A673 (cell line): ENCODE measurements at places on chromosomes 4 and X.
A peak's percentile ranks its signal among the peaks of the same experiment; 100 is the strongest.

DNA sequence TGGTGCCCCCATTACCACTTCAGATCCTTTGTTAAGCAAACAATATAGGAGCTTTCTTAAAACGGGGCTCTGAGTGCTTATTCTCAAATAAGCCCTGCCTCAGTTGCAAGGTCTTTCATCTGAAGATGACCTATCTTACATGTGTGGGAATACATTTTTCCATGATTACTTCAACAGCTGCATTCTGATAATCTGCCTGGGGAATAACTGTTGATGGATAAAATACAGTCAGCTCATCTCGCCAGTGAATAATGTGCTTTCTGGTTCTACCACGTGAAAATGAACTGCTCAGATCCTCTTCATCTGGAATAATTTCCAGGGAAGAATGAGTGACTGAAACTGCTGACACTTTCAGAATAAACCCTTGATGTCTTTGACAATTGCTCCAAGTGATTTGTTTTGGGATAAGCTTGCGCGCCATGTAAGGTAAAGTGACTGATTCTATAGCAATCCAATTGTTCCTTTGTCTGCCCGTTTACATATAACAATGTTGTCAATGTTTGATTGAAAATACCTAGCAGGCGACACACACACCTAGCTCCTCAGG, 161.3 kb downstream of the RTL9 start:
- DNase-seq = no peak

GRCh38 chr4:163331629-163332376, 593 bp downstream of the NPY1R start:
- peak; percentile 50 for DNase-seq

GRCh38 chr4:2324891-2325290, 63.0 kb upstream of the MXD4 start:
- DNase-seq = no peak

DNA sequence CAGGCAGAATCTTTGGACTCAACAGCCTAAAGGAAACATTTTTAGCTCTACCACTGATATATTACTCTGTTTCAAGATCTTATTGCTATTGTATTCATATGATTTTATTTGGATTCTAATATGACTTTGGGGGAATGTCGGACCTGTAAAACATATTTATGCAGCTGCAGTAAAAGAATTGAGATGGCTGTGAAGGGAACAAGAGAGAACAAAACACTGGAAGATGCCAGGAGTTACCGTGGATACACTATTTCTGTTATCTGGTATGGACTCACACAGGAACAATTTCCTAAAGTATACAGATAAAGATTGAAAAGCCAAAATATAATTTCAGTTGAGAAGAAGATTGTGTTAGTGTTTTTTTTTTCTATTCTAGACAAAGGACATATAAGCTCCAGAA, 113.0 kb upstream of the DCLK2 start:
- DNase-seq = no peak

GRCh38 chr4:152072906-152073305, 312.1 kb upstream of the GATB start:
- DNase-seq = no peak

DNA sequence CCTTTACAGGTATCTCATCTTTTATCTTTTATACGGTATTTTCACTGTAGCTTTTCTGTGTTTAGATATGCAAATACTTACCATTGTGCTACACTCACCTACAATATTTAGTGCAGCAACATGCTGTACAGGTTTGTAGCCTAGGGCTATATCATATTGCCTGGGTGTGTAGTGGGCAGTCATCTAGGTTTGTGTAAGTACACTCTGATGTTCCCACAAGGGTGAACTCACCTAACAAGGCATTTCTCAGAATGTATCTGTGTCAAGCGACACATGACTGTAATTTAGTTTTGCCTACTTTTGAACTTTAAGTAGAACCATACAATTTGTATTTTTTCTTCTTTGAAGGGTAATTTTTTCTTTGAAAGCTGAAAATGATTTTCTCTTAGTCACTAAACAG, 54.2 kb upstream of the SLC10A4 start:
- DNase-seq = no peak

DNA sequence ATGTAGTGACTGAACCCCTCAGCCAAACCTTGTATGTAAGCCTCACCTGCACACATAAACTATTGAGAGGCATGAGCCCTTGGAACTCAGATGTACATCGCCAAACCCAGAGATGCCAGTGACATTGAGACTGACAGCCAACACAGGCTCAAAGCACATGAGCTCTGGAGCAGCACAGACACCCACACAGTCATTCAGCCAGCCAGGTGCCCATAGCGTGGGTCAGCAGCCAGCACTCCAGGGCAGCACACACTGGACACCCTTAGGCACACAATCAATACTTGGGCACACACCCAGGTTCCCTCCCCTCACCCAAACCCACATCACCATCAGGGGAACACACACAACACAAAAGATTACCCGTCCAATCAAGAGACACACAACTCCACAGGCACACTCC, 4.3 kb upstream of the TIMP1 start:
- DNase-seq = no peak

- DNase-seq = peak; percentile 6
These were observed 397.5 kb upstream of the PRKX start for GRCh38 chrX:4110964-4111363.

DNA sequence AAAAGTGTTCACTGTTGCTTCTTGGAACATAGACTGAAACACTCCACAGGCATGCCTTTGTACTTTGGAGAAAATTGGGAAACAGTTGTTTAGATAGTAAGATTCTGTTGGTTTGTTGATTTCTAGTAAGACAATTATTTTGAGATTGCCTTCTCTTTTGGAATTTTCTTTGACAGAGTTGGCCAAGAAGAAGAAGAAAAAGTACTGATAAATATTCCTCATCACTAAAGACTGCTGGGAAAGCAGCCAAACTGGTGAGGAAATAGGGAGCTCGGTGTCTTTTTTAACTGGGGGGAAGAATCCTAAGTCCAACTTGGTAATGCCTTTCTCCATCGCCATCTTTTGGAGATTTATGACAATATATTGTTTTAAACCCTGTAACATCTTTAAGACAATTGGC, 370.7 kb downstream of the GPAT3 start:
- DNase-seq = peak; percentile 3

- DNase-seq = peak; percentile 39
These were observed 88.9 kb upstream of the PDLIM3 start for GRCh38 chr4:185624259-185624589.

- peak; percentile 81 for DNase-seq
These were observed 158.3 kb downstream of the CPE start for GRCh38 chr4:165537028-165537648.

DNA sequence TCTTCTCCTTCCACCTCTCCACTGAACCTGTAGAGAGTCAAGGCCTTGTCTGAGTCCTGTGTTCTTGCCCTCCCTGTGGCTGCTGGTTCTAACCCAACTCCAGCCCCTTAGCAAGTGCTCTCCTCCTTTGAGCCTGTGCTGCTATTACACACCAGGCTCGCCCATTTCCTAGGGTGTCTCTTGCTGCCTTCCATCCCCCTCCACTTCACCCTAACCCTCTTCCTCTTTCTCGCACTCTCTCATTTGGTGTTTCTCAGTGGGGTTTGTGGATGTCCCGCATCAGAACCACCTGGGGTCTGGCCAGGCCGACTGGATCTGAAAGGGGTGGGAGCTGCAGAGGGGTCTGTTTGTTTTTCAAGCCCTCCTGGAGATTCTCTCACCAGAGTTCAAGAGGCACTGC, 156.7 kb downstream of the SPRY1 start:
- no peak for DNase-seq

DNA sequence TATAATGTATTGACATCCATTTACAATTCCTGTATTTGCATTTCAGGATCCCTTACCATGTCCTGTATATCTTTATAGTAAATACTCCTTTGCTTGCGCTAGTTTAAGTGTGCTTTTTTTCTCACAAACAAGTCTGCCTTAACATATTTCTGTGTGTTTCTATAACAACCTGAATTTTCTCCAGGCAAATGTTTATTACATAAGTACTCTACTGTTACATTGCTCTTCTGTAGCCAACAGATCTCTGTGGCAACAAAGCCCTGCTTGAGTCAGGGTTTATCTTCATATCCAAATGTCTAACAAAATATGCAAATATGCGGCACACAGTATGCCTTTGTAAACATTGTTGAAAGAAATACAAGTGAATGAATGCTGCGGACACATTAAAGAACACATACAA, 625.5 kb downstream of the TLL1 start:
- no peak for DNase-seq

GRCh38 chr4:77500801-77501200, 104.8 kb upstream of the CXCL13 start:
- peak; percentile 3 for DNase-seq

DNA sequence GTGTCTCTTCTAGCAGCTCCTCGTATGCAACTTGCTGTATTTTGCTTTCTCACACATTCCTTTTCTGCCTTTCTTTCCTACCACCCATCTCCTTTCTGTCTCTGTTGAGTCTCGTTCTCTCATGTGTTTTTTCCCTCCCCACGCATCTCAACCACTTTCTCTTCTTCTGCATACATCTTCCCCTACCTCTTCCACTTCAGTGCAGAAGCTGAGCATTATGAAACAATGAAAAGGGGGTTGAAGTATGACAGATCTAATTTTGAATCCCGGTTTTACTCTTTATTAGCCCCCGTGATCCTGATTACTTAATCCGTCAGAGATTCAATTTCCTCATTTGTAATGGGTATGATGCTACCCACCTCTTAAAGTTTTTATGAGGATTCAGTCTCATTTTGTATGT, 7.3 kb downstream of the FAM241A start:
- DNase-seq = peak; percentile 18

- DNase-seq = peak; percentile 60
These were observed 215.4 kb upstream of the MAB21L2 start for GRCh38 chr4:150366487-150366999.

- no peak for DNase-seq
These were observed 34.7 kb downstream of the P2RY10 start for GRCh38 chrX:78979789-78980464.

- DNase-seq = no peak
These were observed 176.8 kb downstream of the LARP7 start for GRCh38 chr4:112813790-112814189.

DNA sequence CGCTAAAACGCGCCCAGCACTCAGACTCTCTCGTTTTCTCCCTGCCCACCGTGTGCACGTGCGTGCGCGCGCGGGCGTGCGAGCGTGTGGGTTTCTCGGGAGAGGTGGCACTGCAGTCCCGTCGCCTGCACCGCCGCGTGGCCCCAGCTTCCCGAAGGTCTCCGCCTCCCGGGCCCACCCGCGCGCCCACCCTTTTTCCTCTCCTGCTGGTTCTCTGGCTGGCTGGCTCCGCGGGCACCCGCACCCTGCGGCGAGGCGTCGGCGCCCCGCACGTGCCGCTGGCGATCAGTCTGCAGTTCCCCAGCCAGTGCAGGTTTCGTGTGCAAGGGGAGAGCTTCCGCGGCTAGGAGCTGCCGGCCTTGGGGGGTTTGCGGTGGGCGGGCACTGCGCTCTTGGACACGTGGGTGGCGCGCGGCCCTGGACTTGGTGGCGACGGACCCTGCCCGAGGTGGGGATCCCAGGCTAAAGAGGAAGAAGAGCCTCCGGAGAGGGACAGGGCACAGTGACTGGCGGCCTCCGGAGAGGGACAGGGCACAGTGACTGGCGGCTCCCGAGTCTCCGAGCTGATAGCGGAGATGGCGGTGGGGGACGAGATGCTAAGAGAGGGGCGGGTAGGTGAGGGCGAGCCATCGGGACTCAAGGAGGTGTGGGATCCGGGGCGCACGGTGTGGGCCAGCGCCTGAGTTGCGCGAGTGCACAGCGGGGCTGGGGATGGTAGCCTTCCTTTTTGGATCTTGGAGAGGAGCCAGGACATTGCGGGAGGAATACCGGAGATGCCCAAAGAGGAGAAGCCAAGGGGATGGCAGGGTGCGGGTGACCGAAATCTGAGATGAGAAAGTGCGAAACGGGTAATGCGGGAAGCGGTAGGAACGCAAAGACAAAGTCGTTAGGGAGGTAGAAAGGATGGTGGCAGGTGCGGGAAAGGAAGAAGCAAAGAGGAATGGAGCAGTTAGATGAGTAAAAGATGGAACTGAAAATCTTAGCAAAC, at the start of gene FAM184B:
Gene FAM184B, minus strand, starts transcription at position 322 of the 988 bp plus-strand sequence. CDS start 322 bp downstream, outside the sequence.
- peak; percentile 59 for DNase-seq

DNA sequence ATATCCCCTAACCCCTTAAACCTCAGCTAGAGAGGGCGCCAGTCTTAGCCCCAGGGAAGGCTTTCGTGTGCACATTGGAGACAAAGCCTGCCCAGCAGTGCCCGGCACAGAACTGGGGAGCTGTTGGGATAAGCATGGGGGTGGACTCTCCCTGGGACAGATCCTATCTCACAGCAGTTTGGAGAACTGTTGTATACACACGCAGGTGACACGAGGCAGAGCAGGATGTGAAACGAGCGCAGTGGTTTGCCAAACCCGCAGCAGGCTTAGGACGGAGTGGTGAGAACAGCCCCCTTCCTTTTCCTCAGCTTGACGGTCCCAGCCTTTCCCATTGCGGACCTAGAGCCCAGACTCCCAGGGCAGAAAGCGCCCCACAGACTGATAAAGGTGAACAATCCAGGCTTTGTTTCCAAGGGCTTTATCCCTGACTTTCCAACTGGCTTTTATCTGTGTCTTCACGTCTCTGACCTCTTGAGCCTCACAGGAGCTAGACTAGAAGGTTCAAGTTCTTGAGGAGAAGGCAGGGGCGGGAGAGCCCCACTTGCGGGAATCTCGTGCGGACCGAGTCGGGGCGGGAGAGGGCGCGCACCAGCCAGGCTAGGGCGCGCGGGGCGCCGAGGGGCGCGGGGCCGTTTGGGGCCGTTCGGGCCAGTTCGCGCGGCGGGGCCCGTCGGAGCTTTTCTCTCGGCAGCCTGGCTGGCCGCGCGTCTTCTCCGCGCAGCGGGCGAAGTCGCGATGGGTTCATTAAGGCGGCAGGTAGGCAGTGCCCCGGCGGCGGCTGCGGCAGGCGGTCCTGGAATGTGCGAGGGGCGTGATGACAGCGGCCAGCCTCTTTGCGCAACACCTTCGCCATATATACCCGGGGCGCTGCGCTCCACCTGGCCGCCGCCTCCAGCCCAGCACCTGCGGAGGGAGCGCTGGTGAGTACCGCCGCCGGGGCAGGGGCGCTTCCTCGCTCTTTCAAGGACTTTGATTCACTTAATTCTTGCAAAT, at the start of gene SLC34A2:
Gene SLC34A2, plus strand, starts transcription at position 881 of the 993 bp plus-strand sequence. CDS start 6,650 bp downstream, outside the sequence.
- DNase-seq = no peak

DNA sequence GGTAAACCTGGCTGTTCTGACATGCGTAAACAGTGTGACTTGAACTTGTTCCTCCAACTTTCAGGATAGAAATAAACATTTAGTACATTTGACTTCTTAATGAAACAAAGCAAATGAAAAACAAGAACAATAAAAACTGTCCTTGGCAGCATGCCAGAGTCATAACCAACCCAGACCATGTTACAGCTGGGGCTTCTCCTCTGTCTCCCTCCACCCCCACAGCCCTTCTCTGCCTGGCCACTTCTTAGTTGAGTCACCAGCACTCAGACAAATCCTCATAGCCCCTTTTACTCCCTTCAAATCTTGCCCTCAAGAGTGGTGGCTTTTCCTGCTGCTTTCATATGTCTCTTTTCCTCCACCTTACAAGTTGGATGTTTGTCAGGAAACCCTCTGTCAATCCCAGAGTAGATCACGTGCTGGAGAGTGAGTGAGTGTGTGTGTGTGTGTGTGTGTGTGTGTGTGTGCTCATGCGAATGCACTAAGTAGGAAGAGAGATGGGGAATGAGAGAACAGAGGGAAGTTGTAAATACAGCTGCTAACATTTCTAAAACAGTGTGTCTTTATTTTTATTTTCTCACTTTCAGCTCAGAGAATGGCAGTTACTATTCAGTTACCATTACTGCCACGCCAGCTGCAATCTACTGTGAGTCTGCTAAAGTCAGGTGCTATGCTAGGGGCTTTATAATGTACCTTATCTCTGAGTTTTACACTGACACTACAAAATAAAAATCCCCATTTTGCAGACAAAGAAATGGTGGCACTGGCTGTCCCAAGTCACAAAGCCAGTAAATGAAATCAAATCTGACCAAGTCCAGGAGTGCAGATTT, 15.0 kb downstream of the SCARB2 start:
- DNase-seq = peak; percentile 36
